ENCODE measurements at places on chromosomes 12 and 14.
A peak's percentile ranks its signal among the peaks of the same experiment; 100 is the strongest.

- DNase-seq, result no peak
These were observed 153.4 kb downstream of the DPF3 start for GRCh38 chr14:72740504-72740961.

GRCh38 chr12:103785243-103786031, 55.6 kb downstream of the NT5DC3 start:
- no peak for DNase-seq

DNA sequence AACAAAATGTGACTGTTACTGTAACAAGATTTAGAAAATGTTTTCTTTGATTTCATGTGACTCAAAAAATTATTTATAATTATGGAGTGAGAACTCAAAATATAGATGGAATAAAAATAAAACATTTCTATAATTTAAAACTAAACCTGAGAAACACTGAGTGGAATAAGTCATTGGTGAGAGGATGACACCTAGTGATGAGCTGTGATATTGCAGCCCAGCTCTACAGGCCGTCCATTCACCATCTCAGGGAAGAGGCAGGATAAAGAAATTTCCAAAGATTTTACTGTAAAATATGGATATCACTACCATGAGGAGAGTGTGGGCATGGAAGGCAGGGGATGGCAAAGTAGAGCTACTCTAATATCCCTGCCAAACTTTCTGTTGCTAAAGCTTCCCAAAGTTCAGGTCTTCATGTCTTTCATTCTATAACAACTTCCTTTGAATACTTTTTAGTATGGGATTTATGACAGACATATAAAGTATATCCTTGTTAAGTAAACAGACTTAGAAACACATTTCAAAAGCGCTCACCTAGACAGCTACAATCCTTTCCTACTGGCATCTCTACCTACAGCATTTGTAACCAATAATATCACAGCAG, 308.0 kb downstream of the ITPR2 start:
- DNase-seq, result no peak

GRCh38 chr14:95034788-95035187, 122.5 kb downstream of the DICER1 start:
- DNase-seq, result no peak

DNA sequence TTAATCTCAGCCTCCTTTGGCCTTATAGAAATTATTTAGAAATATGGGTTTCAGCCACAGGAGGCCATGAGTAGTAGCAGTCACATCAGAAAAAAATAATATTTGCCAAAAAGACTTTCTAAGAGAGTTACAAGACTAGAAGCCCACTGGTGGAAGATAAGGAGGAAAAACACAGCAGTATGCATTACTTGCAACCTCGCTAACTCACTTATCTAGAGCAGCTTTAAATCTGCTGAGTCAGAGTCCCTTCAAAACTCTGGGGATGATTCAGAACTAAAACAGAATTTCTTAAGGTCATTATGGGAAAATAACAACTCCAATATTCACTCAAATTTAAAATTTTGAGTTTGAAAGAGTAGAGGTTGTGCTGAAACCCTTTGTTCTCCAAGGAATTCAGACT, 6.2 kb downstream of the OR4K17 start:
- no peak for DNase-seq

DNA sequence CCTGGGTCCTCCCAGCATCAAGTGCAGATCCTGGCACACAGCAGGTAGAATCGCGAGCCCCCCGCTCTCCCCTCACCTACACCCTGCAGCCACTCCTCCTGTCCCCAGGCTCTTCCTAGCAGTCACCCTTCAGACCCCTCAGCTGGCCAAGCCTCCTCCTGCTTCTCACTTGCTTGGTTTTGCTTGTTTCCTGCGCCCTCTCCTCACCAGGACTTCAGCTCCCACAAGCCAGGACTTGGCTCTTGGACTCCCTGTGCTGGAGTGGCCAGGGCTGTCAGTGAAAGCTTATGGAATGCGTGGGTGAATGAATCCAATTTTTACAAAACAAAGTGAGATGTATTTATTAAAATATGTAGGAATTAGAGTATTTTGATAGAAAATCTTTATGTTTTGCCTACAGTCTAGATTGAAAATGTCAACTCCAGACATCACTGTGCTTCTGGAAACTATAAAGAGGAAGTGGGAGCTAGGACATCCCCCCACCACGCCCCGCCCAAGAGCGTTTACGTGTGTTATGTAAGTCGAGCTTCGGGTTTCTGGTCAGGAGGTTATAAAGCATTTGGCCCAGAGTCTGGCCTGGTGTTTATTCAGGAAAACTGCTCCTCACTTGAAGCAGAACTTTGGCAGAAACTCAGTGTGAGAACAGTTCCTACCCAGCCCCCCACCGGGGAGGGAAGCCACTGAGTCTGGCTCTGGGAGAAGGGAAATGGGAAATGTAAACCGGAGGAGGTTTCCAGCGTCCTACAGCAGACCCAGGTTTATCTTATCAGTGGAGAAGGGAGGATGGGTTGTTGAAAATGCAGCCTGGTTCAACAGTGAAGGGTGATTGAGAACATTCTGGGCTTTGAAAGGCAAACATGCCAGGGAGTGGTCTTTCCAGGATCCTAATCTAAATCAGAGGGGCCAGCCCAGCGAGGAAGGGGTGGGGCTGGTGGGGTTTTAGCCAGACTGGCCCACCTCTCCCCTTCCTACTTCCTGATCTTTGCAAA, 8.8 kb downstream of the ALDH2 start:
- DNase-seq, result peak; percentile 82

- DNase-seq, result no peak
These were observed 43.2 kb downstream of the CCDC88C start for GRCh38 chr14:91374287-91374878.

DNA sequence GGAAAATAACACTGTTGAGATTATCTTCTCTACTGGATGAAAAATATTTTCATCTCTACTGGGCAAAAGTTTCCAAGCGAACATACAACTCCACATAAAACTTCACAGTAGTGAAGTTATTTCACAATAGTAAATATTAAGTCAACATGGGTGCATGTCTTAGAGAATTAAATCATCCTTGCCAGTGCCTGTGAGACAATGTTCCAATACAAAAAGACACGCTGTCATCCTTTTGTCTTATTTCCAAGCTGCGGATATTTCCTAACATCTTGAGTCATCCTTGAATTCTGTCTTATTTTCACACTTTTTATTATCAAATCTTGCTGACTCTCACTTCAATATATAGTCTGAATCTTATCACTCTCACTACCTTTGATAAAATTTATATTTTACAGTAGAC, 142.9 kb upstream of the KITLG start:
- DNase-seq, result no peak

DNA sequence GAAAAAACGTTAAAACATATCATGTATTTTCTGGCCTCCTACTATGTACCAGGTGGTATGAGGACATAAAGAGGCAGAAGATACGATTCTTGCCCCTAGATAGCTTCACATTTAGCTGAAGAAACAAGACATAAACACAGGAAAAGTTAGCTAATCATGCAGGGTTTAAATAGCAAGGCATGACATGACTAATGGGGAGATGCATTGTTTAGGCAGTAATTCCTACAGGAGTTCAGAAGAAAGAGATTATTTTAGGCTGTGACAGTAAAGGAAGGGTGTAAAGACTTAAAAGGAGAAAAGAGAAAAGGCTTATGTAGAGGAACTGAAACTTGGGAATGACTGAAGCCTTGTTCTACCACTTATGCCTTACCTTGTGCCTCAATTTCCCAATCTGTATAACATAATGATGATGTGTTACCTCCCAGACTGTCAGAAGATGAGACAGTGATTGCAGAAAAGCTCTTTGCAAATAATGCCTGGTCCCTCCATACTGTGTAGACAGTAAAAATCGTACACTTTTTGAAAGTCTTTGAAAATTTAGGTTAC, 44.4 kb downstream of the PRKCH start:
- no peak for DNase-seq

DNA sequence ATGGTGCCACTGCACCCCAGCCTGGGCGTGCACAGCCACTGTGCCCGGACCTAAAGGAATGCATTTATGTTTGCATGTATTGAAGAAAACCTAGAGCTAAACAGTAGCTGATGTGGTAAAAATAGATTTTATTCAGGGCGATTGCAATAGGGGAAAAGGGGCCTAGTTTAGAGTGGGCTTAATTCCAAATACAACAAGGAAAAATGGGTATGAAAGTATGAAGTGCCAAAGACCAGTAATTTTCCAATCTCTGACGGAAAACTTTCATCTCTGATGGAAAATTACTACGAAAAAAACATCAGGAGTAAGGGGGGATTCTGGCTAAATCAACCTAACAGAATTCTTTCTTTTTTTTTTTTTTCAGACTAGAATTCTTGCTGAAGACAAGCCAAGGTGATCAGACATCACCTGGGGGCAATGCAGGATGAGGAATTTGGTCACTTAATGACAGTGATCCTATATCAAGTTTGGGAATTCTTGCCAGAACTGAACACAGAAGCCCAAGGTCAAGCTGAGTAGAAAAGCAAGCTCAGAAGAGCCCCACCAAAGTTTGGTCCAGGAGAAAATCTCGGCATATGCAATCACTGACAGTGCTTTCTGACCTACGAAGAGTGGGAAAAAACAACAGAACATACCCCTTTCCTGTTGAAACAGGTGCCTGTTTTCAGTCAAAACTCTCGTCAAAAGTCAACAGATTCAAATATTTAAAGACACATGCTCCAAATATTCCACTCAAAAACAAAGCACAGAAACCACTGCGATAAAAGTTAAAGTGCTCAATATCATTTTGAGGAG, 13.7 kb upstream of the APOBEC1 start:
- DNase-seq, result no peak

DNA sequence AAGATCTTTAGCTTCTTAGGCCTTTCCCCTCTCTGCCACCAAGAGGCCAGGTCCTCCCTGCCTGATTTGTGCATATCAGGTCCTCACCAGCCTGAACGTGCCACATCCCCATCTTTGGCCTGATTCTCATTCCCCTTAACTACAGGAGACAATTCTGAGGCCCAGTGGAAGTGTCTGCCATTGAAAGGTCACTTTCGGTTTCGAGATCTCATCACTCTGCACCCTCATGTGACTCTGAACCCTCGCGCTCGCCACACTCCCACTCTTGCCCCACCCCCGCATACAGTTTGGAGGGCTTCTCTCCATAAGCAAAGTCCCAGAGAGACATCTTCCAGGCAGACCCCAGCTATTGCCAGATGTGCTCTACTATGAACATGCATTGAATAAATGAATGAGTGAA, 189.0 kb downstream of the NTF3 start:
- no peak for DNase-seq

- no peak for DNase-seq
These were observed 90.2 kb downstream of the KDM2B start for GRCh38 chr12:121490401-121491281.

DNA sequence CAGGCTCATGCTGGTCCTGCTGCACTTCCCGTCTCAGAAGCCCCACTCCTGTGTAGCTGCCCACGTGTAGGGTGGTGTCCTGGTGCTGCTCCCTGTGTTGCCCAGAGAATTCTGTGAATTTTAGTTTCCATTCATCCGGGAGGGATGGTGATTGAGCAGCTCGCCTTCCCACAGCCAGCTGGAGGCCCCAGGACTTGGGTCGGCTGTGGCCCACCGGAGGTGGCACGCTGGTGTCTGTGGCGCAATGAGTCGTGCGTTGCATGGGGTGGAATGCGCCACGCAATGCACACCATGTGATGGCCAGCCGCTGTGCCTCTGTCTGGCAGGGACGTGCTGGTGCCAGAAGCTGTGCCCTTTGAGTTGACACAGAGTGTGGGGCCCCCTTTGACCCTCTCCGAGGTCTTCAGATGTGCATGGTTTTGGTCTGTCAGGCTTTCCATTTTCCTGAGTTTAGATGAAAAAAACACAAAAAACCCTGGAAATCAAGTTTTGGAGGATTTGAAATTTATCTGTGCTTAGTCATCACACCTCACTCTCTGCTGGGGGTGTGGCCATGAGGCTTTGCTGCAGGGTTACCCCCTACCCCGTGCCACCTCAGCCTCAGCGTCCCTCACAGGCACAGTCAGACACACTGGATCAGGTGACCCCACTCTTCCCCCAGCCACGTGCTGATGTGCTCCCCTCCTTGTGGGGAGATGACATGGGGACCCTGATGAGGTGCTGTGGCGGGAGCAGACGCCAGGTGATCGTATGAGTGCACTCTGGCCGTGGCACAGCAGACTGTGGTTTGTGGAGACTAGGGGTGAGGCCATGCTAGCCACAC, 64.6 kb downstream of the EP400 start:
- DNase-seq, result no peak

- no peak for DNase-seq
These were observed 15.5 kb upstream of the ZNF268 start for GRCh38 chr12:133165776-133166175.

GRCh38 chr12:99287136-99287535, 360.4 kb upstream of the GARIN6 start:
- DNase-seq, result no peak

DNA sequence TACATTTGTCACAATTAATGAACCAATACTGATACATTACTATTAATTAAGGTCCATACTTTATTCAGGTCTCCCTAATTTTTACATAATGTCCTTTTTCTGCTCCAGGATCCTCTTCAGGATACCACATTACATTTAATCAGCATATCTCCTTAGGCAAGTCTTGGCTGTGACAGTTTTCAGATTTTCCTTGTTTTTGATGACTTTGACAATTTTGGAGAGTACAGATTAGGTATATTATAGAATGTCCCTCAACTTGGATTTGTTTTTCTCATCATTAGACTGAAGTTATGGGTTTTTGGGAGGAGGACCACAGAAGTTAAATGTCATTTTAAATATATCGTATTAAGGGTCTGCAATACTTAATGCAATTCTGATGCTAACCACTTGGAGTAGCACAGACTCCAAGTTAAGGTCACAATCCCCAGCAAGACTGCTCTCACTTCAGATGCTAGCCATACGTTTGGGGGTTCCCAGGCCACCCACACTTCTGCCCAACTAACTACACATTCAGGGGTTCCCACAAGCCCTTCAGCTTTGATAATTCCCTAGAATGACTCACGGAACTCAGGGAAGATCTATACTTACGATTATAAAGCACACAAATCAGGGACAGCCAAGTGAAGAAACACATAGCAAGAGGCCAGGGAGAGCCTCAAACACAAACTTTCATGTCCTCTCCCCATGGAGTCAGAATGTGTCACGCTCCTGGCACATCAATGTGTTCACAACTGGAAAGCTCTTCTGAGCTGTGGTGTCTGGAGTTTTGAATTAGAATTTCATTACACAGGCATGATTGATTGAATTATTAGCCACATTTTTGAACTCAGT, 17.0 kb upstream of the NUBPL start:
- no peak for DNase-seq

- DNase-seq, result no peak
These were observed 151.1 kb upstream of the TBX3 start for GRCh38 chr12:114835031-114835430.

GRCh38 chr12:25058658-25059058, 109.8 kb upstream of the BCAT1 start:
- DNase-seq, result no peak

GRCh38 chr14:33733310-33733709, 217.6 kb downstream of the EGLN3 start:
- DNase-seq, result no peak

DNA sequence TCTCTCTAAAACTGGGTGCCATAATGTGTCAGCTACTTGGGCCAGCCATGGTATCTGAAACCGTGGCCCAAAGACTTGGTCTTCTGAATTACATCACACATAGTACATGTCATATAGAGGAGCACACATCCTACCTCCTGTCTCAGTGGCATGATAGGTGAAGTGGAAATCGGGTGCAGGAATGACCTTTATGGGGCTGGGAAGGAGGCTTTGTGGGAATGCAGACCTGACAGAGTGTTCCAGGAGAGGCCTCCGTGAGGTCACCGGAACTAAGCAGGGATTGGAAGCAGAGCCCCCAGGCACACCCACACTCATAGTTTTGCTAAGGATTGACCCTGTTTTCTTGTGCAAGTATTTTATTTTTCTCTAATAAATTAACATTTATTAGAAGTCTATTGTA, 82.6 kb downstream of the NTF3 start:
- DNase-seq, result no peak

- DNase-seq, result no peak
These were observed 31.9 kb downstream of the MMAB start for GRCh38 chr12:109541413-109541726.
